ENCODE measurements at places on chromosomes 6 and 20.

- no peak for DNase-seq
Observed at GRCh38 chr6:140487586-140487985, 1113.1 kb upstream of the CITED2 start.

GRCh38 chr6:127618729-127619128, 41.8 kb downstream of the C6orf58 start:
- no peak for DNase-seq

DNA sequence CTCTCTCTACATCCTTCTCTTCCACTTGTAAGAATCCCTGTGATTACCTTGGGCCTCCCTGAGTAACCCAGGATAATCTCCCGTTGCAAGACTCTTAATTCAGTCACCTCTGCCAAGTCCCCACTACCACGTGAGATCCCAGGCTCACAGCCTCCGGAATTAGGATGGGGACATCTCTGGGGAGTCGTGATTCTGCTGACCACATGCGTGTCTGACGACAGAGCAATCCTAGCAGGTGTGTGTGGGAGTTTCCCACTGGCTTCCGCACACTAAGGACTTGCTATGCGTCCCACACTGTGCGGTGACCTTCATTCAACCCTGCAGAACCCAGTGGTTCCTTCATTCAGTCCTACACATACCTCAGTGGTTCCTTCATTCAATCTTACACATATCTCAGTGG, 11.9 kb downstream of the CDH4 start:
- no peak for DNase-seq

DNA sequence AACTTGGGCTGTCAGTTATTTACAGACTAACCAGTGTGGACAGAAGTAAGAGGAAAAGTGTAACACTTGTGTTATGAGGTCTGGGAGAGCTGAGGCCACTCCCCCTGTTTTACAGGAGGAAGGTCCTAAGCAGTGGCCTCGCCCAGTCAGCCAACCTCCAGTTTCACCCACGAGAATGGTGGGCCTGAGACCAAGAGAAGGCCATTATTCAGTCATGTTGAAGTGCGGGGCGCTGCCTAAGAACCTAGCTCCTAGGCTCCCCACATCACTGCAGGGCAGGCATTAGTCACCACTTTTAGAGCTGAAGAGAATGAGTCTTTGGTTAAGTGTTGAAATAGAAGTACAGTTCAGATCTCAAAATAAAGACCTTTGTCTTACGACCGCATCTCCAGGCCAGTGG, 27.9 kb downstream of the CDYL start:
- no peak for DNase-seq

DNA sequence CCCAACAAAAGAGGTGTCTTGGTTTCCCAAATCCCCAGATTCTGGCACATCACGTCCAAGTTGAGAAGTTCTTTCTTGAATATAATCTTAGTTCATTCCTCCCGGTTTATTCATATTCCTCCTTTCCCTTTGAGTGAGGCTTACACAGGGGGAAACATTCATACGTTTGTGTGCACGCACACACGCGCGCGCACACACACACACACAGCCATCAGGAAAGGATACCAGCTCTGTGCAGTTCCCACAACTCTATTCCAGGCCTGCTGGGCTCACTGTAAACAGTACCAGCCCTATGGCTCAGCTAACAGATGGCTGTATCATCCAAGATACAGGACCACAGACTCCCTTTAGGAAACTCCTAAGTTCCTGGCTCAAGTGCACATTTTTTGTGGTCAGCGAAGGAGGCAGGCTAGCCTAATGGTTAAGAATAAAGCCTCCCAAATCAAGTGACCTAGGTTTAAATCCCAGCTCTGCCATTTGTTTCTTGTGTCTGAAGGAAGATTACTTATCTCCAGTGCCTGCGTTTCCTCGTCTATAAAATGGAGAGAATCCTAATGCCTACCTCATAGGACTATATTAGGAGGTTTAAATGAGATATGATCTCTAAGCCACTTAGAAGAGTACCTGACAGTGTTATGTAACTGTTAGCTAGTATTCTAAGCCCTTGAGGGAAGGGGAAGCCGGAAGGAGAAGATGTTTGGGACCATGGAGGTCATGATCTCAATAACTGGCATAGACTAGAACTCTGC, 3.7 kb upstream of the TAF8 start:
- DNase-seq: no peak

GRCh38 chr20:41770965-41771364, 152.8 kb upstream of the CHD6 start:
- DNase-seq: no peak

DNA sequence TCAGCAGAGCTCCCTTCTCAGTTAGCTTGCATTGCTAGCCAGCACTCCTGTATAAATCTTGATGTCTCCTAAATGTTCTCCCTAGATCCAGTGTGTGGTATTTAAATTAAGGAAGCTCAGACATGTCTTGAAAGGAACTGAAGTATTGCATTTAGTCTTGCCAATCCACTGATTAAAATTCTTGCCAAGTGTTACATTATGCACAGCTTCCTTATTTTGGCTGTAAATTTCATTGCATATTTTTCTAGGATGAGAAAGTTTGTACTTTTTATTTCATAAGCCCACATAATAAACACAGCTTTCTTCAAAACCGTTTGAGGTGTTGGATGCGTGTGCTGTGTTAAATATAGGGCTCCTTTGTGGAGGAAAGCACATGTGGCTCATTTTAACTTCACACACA, 329.8 kb upstream of the FLRT3 start:
- no peak for DNase-seq

DNA sequence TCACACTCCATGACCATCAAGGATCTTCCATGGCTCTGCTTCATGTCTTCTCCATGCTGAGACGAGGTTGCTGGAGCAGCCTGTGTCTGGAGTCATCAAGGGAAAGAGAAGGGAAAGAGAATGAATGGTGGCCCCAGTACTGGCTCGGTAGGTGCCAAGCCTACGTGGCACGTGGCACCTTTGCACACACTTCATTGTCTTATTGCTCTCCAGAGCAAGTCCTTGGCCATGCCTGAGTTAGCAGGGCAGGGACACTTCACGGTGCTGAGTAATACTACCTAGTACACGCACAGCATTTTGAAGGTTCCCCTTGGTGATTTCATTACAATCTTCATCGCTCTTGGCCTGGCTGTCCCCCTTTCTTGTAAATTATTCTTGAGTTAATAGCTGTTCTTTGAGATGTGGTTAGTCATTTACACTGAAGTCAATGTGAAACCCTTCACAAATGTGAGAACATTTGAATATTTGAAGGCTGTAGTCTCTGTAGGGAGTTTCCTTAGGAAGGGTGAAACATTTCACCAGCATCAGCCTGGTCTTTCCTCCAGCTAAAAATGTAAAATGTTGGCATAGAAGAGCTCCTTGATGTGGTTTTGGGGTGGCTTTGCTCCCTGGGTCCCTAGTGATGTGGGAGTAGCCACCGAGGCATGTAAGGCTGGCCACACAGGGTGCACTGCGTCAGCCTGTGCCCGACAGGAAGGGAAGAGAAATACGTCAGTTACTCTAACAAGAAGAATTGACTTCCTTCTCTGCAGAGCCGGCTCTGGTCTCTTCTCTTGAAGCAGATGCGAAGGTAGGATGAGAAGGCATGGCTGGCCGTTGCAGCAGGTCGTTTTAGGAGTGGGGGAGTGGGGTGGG, at the start of gene SYTL3:
Gene SYTL3, plus strand, starts transcription at position 766 of the 855 bp plus-strand sequence. CDS start 13,215 bp downstream, outside the sequence.
- no peak for DNase-seq

DNA sequence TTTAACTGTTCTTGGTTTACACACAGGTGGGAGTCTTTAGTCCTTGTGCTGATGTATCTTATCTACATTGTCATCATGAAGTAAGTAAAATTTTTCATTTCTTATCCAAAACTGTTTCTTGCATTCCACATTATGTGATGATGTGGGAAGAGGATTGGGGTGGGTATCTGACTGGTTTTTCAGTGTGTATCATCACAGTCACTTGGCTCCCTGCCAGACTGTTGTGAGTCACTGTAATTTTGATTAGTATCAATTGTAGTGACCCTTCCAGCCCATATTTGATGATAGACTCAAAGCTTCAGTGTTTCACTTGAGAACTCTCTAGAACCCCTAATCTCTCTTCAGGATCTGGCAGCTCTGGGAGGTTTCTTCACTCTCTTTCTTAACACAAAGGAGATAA, 84.5 kb upstream of the RIN2 start:
- DNase-seq: no peak

DNA sequence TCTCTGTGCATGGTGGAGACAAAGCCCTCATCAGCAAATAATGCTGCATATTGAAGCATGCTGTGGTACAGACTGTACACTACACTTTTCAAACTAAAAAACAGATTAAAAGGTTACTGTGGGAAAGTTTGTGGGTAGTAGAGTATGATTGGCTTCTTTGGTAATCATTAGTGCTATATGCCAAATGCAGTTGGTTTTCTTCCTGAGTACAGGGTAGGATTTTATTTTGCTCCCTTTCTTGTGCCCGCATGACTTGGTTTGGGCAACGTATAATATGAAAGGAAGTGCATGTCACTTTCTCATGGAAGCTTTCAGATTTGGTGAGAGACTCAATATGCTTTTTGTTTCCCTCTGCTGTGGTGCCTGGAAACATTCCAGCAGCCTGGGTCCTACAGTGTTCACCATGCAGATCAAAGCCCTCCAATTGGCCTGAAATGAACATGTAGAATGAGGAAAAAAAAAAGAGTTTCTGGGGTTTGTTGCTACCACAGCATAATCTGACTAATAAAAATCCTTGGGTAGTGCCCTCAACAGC, 270.7 kb upstream of the ADGRB3 start:
- DNase-seq: no peak

- DNase-seq: no peak
Observed at GRCh38 chr6:28567506-28567905, 41.8 kb downstream of the GPX5 start.

DNA sequence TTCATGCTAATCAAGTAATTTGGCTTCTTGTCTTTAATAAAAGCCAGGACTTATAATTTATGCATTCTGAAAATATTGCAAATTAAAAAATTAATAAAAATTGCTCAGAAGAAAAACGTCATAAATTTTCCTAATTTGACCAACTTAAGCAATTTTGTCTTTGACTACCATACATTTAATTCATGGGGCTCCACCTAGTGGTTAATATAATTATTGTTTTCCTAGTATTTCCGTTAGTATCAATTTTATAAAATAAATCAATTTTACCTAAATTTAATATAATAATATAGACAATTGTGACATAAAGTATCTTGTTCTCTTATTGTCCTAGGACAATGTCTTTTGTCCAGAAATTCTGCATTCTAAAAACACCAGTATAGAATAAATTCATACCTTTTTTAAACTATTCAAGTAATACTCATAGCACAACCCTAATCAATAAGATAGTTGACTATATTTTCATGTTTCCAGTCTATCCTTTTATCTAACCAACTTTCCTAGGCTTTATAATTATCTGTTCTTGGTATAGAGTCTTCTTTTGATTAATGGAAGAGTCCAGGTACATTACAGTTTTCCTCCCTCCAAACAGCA, 319.9 kb downstream of the TRDN start:
- DNase-seq: no peak

- DNase-seq: no peak
Observed at GRCh38 chr20:14538433-14538832, 201.0 kb upstream of the FLRT3 start.

GRCh38 chr20:15618110-15618509, 955.1 kb downstream of the KIF16B start:
- no peak for DNase-seq

- DNase-seq: no peak
Observed at GRCh38 chr6:91941838-91942237, 1355.0 kb upstream of the MAP3K7 start.

DNA sequence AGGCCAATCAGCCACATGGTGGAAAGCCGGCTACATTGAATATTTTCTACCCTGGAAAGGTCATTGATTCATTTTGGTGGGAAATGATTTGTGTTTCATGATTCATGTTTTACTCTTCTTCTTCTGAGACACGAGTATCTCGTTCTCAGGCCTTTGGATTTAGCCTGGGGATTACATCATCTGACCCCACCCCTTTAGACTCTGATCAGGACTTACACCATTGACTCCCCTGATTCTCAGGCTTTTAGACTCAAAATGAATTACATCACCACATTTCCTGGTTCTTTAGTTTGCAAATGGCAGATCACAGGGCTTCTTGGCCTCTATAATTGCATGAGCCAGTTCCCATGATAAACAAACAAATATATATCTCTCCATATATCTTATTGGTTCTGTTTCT, 228.8 kb downstream of the ADGRG6 start:
- no peak for DNase-seq

GRCh38 chr20:45998337-45998736, 10.4 kb upstream of the MMP9 start:
- DNase-seq: no peak

- DNase-seq: no peak
Observed at GRCh38 chr6:130525408-130525807, 159.6 kb downstream of the TMEM200A start.

- DNase-seq: no peak
Observed at GRCh38 chr20:32908334-32909292, 49.9 kb downstream of the EFCAB8 start.

DNA sequence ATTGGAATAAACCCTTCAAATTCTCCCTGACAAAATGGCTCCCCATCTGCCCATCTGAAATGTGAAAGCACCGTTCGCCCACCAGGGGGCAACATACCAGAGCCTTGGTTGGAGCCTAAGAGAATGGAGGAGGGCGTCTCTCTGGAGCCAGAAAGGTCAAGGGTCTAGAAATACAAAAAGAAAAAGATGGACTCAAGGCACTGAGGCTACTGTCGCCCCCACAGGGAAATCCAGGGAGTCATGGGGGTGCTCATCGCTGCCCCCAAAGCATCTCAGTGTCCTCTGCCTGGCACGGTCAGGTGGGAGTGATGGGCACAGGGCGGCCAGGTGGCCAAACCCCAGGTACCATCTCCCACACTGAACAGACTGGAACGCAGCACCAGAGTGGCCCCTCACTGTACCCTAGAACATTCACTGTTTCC, 136.3 kb downstream of the ZMYND8 start:
- DNase-seq: no peak

DNA sequence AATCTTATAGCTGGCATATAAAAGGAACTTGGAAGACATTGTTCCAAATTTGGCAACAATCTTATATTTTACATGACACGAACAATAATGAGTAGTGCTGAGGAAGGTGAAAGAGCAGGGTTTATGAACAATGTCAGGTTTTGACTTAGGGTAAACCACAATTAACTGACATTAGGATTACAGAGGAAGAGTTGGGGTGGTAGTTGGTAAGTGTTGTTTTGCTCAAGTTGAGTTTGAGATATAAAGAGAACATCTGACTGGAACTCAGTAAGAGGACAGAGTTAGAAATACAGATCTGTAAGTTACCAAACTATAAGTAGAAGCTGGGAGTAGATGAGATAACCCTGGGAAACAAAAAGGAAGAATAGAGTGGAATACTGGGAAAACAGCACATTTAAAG, 15.1 kb downstream of the RTN4IP1 start:
- no peak for DNase-seq

DNA sequence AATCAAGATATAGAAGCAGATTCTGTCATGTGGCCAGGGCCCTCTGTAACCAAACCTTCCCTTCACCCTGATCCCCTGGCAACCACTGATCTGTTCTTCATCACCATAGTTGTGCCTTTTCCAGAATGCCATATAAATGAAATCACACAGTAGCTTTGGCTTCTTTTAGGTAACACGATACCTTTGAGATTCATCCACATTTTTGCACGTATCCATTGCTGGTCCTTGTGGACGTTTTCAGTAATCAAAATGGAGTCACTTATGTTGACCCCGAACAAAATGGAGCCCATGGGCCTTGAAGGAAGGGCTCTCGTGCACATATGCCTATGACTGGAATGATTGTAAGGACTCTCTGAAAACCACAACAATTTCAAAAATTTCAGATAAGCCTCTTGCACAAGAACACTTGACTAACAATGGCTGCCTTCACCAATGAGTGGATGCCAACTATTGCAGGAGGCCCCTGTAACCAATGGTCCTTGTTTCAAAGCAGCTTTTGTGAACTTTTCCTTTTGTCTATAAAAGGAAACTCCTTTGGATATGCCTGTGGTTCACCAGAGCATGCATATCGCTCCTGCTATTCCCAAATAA, 84.3 kb upstream of the RALY start:
- DNase-seq: no peak
